ENCODE measurements at places on chromosomes 1 and 21. TPM values are rescaled to one million over a fixed set of nuclear protein-coding genes. Genes with fewer than 3 reads are reported as not detected.

The MNDA gene
- 2.4 TPM for total RNA-seq

The HSF2BP gene
- not detected for total RNA-seq

The S100A8 gene
- 12.8 TPM for total RNA-seq

The UTS2 gene
- total RNA-seq = not detected

The GRIK1 gene
- total RNA-seq = not detected

The VSIG8 gene
- not detected for total RNA-seq

The PSRC1 gene
- total RNA-seq = 0.91 TPM

The FHAD1 gene
- total RNA-seq = 1.0 TPM

The FAM163A gene
- total RNA-seq = 0.07 TPM

The C1orf21 gene
- total RNA-seq = 75.7 TPM

The NTMT2 gene
- total RNA-seq = 2.2 TPM

GRCh38 chr1:30461640-30462039, 261.7 kb downstream of the MATN1 start:
- H3K4me1 ChIP-seq = no peaks in the 10 kb centered on the region
- no peak overlapping the region for H3K4me3 ChIP-seq
- H3K27me3 ChIP-seq = peaks cover 25% of the 10 kb centered on the region
- DNase-seq = no peak

- H3K4me1 ChIP-seq = no peaks in the 10 kb centered on the region
- H3K27ac ChIP-seq = no peak overlapping the region
- no peak overlapping the region for H3K4me3 ChIP-seq
- DNase-seq = no peak
Observed at GRCh38 chr1:218850367-218850766, 323.3 kb upstream of the LYPLAL1 start.

DNA sequence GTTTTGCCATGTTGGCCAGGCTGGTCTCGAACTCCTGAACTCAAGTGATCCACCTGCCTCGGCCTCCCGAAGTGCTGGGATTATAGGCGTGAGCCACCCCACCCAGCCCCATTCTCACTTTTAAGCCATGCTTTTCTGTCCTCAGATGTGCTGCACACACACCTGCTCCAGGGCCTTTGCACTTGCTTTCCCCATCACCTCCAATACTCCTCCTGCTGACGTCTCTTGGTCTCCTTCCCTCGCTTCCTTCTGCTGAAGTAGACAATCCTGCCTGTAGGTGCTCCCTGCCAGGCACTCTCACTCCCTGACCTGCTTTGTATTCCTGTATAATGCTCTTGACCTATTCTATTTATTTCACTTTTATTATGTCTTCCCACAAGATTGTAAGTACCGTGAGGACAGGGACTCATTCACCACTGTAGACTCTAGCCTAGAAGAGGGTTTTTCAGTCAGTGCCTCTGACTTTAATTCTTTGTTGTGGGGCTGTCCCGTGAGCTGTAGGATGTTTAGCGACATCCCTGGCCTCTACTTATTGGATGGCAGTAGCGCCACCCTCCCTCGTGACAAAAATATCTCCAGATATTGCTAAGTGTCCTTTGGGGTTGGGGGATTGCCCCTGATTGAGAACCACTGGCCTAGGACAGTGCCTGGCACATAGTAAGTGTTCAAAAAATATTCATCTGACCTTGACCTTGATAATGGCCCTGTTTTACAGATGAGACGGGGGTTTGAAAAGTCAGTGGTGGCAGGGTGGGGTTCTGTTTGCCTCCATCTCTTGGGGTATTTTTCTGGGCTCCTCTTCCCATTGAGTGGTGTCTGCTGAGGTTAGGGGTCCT, 4.6 kb downstream of the TNFRSF1B start:
- peaks cover 90% of the 10 kb centered on the region for H3K4me1 ChIP-seq
- no peak overlapping the region for H3K4me3 ChIP-seq
- H3K27me3 ChIP-seq = peaks cover 8% of the 10 kb centered on the region
- no peaks in the 10 kb centered on the region for H3K36me3 ChIP-seq
- peak overlapping the region; percentile 97 for H3K27ac ChIP-seq

DNA sequence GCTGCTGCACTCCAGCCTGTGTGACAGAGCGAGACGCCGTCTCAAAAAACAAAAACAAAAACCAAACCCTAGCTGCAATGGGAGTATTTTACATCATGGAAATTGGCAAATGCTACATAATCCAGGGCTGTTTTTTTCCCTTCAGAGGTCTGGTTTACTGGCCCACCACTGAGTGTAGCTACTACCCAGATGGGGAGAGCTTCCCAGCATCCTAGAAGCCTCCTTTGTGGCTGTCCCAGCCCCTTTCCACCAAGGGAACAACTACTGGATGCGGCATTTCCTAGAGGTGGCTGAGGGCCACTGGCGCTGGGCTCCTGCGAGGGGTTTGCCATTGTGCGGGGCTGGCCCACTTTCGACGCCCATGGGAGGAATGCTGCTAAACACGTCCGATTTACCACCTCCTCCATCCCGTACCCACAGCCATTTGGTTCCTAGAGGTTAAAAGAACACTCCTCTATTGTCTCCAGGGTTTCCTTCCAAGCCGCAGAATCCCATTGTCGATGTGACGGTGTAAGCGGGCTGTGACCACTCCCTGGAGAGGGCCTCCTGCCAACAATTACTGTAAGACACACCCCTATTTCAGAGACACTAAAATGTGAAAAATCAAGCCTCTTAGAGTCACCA, 55.4 kb downstream of the RUNX3 start:
- H3K27ac ChIP-seq = no peak overlapping the region
- DNase-seq = no peak
- H3K27me3 ChIP-seq = peaks cover 38% of the 10 kb centered on the region
- no peaks in the 10 kb centered on the region for H3K36me3 ChIP-seq
- H3K4me3 ChIP-seq = no peak overlapping the region
- no peaks in the 10 kb centered on the region for H3K4me1 ChIP-seq

DNA sequence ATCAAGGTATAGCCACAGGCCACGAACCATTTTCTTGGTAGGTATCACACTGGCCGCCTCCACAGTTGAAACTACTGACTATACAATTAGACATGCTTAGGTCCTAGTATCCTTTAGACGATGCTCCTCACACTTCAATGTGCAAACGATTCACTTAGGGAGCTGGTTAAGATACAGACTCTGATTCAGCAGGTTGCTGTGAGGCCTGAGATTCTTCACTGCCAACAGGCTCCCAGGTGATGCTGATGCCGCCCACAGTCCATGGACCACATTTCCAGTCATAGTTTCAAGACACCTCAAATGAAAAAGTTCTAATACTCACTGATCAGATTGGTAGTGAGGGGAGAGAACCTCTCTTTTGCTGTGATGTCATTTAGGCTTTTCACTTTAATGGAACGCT, 6.8 kb downstream of the ATP5PO start:
- no peaks in the 10 kb centered on the region for H3K27me3 ChIP-seq
- H3K4me1 ChIP-seq = peaks cover 6% of the 10 kb centered on the region
- peaks cover 100% of the 10 kb centered on the region for H3K36me3 ChIP-seq
- no peak overlapping the region for H3K4me3 ChIP-seq
- no peak overlapping the region for H3K27ac ChIP-seq

DNA sequence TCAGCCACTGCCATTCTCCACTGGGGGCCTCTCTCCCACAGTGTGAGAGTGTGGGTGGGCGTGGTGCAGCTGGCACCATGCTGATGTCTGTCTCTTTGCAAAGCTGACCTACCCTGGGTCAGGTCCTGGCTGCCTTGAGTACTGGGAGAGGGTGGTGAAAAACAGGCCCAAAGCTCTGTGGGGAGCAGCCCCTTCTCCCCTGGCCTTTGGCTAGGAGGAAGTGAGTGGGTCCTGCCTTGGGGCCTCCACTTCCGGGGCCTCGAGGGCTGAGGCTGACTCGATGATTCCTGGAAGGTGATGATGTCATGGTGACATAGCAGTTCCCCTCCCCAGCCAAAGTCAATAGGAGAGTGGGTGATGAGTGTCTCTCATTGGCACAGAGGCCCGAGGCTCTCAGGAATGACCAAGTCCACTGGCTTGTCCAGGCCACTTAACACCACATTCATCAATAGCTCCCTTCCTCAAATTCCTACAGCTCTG, 53.0 kb downstream of the IER5 start:
- no peaks in the 10 kb centered on the region for H3K27me3 ChIP-seq
- no peaks in the 10 kb centered on the region for H3K36me3 ChIP-seq
- DNase-seq = no peak
- H3K4me3 ChIP-seq = no peak overlapping the region

- H3K4me1 ChIP-seq = no peaks in the 10 kb centered on the region
- no peak for DNase-seq
- no peak overlapping the region for H3K27ac ChIP-seq
Observed at GRCh38 chr1:196678510-196678884, 26.7 kb downstream of the CFH start.

GRCh38 chr1:235100194-235100772, 28.4 kb downstream of the TOMM20 start:
- H3K4me1 ChIP-seq = peaks cover 3% of the 10 kb centered on the region
- H3K27ac ChIP-seq = no peak overlapping the region
- peak; percentile 41 for DNase-seq
- no peak overlapping the region for H3K4me3 ChIP-seq

DNA sequence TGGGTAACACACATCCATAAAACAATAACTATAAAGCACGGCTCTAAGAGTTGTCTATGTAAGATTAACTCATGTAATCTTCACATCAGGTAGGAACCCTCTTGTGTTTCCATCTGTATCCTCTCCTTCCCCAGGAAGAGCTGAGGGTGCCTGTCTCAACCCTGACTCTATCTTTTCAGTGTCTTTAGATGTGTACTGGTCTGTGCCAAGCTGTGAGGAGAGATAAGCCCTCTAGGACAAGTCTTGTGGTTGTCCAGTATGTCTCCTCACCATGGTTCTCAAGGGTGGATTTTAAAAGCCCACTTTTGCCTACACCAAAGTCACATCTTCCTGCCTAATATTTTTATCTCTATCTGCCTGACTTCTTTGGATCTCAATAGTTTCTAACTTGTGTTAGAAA, 300.1 kb downstream of the KCNT2 start:
- H3K27ac ChIP-seq = no peak overlapping the region
- no peaks in the 10 kb centered on the region for H3K36me3 ChIP-seq
- H3K27me3 ChIP-seq = no peaks in the 10 kb centered on the region
- H3K4me3 ChIP-seq = no peak overlapping the region
- DNase-seq = no peak

GRCh38 chr1:171610385-171610784, 11.7 kb upstream of the MYOCOS start:
- no peaks in the 10 kb centered on the region for H3K27me3 ChIP-seq
- DNase-seq = no peak
- no peak overlapping the region for H3K27ac ChIP-seq
- no peaks in the 10 kb centered on the region for H3K4me1 ChIP-seq

- H3K4me1 ChIP-seq = peaks cover 15% of the 10 kb centered on the region
- peaks cover 6% of the 10 kb centered on the region for H3K27me3 ChIP-seq
- no peak overlapping the region for H3K27ac ChIP-seq
- DNase-seq = no peak
Observed at GRCh38 chr21:41428311-41428710, 2.3 kb downstream of the MX1 start.

- no peaks in the 10 kb centered on the region for H3K36me3 ChIP-seq
- no peak for DNase-seq
- H3K27ac ChIP-seq = peak overlapping the region; percentile 90
- H3K4me1 ChIP-seq = peaks cover 4% of the 10 kb centered on the region
- H3K4me3 ChIP-seq = no peak overlapping the region
Observed at GRCh38 chr1:212235857-212236256, 49.4 kb upstream of the PPP2R5A start.

DNA sequence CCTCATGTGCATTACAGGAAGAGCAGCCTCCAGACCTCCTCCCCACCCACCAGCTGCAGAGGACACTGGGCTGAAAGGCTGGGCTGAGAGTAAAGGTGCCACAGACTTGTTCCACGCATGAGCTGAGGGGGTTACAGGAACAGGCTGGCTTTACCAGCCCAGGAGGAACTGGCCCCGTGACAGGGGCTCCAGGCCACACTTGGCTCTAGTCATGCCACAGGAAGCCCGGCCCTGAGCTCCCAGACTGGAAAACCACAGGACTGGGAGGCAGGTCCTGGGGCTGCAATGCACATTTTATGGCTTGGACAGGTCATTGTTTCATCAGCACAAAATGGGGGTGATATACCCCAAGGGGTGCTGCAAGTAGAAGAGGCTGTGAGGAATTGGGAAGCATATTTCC, 35.6 kb downstream of the GPA33 start:
- DNase-seq = no peak
- H3K27ac ChIP-seq = no peak overlapping the region
- no peaks in the 10 kb centered on the region for H3K27me3 ChIP-seq
- H3K4me3 ChIP-seq = no peak overlapping the region
- no peaks in the 10 kb centered on the region for H3K4me1 ChIP-seq

- no peak overlapping the region for H3K27ac ChIP-seq
- no peak overlapping the region for H3K4me3 ChIP-seq
- H3K4me1 ChIP-seq = no peaks in the 10 kb centered on the region
- no peak for DNase-seq
Observed at GRCh38 chr1:158793604-158794003, 12.6 kb upstream of the OR6N2 start.

- no peak for DNase-seq
- H3K27ac ChIP-seq = no peak overlapping the region
- peaks cover 3% of the 10 kb centered on the region for H3K36me3 ChIP-seq
- peaks cover 73% of the 10 kb centered on the region for H3K4me1 ChIP-seq
- H3K4me3 ChIP-seq = no peak overlapping the region
- H3K27me3 ChIP-seq = no peaks in the 10 kb centered on the region
Observed at GRCh38 chr1:226691247-226691646, 47.8 kb downstream of the ITPKB start.

DNA sequence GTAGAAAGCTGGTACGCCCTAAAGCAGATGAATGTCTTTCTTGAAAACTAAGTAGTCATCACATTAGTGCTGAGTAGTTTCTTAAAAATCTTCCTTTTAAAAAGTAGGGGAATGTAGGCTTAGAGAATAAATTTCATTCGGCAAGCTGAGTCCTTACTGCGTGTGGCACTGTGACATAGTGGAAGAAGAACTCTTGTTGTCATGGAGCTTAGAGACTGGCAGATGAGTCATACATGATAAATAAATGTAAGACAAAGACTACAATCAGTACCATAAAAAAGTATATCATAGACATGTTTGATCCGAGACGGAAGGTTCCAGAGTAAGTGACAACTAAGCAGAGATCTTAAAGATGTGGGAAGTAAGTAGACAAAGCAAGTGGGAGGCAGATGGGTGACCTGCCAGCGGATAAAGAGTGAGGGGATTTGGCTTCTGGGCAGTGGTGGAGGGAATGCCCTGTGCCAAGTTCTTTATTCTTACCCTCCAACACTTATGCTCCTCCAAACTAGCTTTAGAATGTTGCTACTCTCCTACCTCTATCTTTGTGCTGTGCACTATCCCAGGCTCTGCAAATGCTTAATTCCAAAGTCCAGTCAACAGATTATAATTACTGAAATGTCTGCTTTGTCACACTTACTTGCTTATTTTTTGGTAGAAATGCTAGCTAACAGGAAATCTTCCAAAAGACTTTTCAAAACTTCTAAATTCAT, 608.5 kb upstream of the USP24 start:
- no peak overlapping the region for H3K27ac ChIP-seq
- H3K36me3 ChIP-seq = no peaks in the 10 kb centered on the region
- no peak overlapping the region for H3K4me3 ChIP-seq
- H3K27me3 ChIP-seq = no peaks in the 10 kb centered on the region
- DNase-seq = no peak
- H3K4me1 ChIP-seq = no peaks in the 10 kb centered on the region

GRCh38 chr1:176566004-176566975, 103.3 kb downstream of the PAPPA2 start:
- H3K27me3 ChIP-seq = no peaks in the 10 kb centered on the region
- DNase-seq = no peak
- H3K4me1 ChIP-seq = peaks cover 7% of the 10 kb centered on the region
- no peak overlapping the region for H3K4me3 ChIP-seq
- H3K27ac ChIP-seq = no peak overlapping the region

GRCh38 chr1:247218121-247218651, 37.7 kb upstream of the VN1R5 start:
- no peaks in the 10 kb centered on the region for H3K4me1 ChIP-seq
- DNase-seq = no peak
- H3K4me3 ChIP-seq = no peak overlapping the region
- H3K27ac ChIP-seq = no peak overlapping the region
